ENCODE measurements at places on chromosomes 7 and 10.

DNA sequence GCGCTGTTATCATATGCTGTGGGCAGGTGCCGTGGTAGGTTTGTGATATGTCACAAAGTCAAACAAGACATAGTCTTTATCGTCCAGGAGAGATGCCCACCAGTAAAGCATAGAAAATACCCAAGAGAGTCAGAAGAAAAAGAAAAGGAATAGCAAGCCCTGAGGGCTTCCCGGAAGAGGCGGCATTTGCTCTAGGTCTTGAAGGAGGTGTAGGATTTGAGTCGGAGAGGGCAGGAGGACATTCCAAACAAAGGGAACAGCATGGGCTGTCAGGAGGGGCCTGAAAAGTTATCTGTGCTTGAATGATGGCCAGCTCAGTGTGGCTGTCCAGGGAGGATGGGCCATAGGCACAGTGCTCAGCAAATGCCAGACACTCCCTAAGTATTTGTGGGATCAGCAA lies 42.2 kb downstream of the COL13A1 start:
- DNase-seq: no peak

- no peak for DNase-seq
Measured at GRCh38 chr10:111989136-111989911, 194.2 kb downstream of the GPAM start.

DNA sequence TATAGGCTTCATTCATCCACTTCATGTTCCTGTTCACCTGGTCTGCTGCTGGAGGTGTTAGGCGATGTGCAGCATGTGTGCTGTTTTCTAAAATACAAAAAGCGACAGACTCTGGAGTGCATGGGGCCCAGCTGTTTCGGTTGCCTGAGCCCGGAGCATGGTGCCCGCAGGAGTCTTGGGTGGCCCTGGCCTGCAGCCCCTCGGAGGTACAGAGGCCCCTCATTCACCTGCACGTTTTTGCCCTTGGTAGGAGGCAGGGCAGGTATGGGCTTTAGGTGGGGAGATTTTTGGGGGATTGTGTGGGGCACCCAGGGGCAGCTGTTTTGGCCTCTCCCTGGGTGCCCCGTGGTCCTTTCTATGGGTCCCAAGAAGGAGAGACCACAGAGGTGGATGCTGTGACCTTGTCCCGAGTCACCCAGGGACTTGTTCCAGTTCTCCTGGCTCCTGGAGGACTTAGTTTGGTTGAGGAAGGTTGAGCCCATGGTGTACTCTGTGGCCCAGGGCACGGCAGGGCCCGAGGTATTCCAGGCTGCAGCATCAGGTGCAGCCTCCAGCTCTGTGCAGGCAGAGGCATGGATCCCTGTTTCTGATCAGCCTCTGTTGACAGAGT lies 130.7 kb downstream of the TRRAP start:
- DNase-seq: no peak

- DNase-seq: no peak
Measured at GRCh38 chr7:45976485-45976856, 55.4 kb upstream of the IGFBP3 start.

DNA sequence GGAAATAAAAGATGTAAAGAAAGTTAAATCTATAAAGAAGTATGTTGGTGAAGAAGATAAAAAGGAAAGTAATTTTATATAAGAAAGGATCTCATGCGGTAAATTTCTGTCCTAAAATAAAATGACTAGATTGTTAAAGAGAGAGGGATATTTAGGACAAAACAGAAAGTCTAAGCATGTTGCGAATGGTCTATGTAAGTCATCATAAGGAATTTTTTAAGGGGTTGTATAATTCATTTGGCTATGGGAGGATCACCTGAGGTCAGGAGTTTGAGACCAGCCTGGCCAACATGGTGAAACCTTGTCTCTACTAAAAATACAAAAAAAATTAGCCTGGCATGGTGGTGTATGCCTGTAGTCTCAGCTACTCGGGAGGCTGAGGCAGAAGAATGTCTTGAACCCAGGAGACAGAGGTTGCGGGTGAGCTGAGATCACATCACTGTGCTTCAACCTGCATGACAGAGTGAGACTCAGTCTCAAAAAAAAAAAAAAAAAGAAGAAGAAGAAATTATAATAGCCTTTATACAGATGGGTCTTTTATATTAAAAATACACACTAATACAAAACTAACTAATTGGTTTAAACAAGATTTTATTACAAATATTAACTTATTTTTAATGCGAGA lies 294.3 kb downstream of the MAGI2 start:
- no peak for DNase-seq

GRCh38 chr7:51344406-51345138 lies 28.0 kb upstream of the COBL start:
- peak; percentile 79 for DNase-seq

DNA sequence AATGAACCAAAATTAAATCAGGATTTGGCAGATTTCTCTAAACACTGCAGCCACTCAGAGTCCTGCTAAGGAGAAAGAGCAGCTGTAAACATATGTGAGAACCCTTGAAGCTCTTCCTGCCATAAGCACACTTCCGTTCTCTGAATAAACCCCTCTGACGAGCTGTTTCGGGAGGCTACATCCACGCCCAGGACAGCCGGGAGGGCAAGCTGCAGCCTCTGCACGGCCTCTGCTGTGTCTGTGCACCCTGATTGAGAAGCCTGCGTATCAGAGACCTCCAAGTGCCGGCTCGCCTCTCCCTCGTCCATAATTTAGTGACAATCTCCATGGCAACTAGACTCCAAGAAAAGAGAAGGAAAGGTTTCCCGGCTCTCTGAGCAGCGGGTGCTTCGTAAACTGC lies 114.4 kb downstream of the PTPRN2 start:
- no peak for DNase-seq

GRCh38 chr7:132436121-132436520 lies 140.1 kb downstream of the PLXNA4 start:
- DNase-seq: peak; percentile 19

GRCh38 chr10:71319042-71319799 lies at the start of gene SLC29A3:
TSS of gene SLC29A3 (plus strand) at chr10:71319259. CDS start at chr10:71319310, 51 bp downstream.
- DNase-seq: peak; percentile 67

DNA sequence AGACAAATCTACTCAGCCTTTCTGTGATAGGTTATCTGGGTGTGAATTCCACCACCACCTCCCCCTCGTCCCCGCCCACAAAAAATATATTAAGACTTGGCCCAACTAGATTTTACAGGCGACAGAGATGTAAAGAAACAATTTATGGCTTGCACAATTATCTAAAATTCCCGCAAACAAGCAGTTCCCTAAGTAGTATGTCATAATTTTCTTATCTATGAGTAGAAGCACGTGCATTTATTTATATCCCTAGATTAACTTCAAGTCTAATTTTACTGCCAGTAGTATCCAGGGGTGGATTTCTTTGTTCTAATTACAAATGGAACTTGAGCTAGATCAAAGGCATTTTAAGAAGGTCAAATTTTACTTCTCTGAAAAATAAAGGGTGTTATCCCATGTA lies 1.7 kb downstream of the TSPAN12 start:
- DNase-seq: no peak

GRCh38 chr10:5812283-5813090 lies 747 bp downstream of the GDI2 start:
- peak; percentile 29 for DNase-seq

- DNase-seq: no peak
Measured at GRCh38 chr7:116443101-116443523, 56.4 kb upstream of the CAV2 start.

DNA sequence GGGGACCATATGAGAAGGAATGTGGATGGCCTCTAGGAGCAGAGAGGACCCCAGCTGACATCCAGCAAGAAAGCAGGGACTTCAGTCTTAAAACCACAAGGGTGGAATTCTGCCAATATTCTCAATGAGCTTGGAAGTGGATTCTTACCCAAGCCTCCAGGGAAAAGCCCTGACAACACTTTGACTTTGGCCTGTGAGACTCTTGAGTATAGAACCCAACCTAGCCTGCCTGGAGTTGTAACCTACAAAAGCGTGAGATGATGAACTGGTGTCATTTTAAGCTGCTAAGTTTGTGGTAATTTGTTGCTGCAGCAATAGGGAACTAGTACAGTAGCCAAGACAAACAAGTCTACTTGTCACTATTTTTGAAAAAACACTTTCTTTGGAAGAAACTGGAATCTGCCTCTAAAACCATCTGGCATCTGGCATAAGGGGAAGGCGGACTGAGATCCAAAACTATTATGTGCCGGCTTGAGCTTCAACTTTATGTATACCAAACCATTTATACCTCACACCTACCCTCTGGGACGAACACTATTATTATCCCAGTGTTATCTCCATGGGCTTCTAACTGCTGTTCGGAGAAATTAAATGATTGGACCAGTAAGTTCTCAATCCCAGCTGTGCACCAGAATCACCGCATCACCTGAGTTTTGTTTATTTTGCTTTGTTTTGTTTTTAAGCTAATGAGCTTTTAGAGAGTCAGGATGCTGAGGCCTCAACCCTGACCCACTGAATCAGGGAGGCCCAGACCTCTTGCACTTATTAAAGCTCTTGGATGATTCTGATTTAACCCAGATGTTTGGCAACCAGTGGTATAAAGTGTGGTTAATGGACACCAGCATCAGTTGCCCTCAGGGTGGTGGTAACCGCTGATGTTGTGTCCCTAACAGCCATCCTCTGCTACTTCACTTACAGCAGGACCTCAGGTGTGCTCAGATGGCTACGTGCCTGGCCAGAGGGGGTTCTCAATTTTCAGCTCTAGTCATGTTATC lies 83.0 kb downstream of the C1GALT1 start:
- peak; percentile 28 for DNase-seq

GRCh38 chr10:128537834-128538330 lies 411.7 kb upstream of the MKI67 start:
- DNase-seq: no peak

DNA sequence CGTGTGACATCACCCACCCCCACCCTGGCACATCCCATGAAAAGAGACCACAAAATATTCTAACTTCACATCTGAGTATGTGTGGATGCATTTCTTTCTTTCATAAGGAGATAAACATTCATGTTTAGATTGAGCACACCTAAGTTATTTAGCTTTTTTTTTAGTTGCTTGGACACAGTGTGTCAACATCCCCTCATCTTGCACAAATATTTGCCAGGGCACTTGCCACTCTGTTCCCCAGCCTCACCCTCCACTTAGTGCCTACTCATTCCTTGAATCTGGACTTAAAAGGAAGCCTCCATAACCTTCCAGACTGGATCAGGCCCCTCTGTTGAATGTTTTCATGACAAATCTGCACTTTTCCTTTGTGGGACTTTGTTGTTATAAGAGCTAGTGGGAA lies 338.9 kb upstream of the IGFBP3 start:
- DNase-seq: no peak

DNA sequence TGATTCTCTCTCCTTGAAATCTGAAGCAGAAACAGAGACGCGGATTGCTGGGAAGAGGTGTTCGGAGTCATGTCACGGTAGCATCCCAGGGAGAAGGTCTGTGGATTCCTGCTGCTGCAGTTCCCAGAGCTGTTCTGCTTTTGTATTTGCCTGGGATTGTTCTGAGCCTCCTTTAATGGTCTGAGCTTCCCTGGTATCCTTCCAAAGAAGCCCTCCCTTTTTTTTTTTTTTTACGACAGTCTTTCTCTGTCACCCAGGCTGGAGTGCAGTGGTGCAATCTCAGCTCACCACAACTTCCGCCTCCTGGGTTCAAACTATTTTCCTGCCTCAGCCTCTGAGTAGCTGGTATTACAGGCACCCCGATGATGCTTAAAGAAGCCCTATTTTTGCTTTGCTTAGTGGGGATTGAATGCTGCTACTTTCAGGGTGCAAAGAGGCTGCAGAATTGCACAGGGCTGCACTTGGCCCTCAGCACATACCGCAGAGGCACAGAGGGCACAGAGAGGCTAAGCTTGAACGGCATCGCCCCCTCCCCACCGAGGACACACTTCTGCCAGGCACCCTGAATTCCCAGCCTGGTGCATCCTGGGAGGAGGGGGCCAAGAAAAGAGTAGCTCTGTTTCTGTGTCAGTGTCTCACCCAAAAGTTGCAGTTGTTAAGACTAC lies 208.6 kb upstream of the GALNT17 start:
- DNase-seq: no peak

DNA sequence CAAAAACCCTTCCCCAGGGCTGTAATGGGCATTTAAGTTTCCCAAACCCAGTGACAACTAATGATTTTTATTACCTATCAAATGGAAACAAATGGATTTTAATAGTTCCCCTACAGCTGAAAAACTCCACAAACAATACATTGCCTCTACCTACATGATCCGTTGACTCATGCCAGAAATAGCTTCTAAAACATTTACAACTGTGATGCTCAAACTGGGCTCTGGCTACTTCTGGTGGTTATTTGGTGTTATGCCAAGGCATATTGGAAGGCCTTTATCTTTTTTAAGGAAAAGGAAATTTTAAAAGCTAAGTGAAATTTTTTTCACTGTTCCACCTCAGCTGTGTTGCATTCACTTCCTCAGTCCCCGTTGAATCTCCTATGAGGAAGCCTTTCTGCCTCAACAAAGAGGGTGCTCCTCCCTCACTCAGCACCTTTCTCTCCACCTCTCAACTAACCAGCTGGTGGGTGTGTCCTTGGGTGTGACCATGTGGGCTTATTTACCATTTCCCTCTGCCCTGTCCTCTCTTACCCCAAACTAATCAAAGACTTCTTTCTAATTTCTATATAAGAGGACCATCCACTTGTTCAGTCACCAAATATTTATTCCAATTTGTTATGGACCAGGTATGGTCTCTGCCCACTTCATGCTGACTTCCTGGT lies 82.9 kb downstream of the PRTFDC1 start:
- DNase-seq: no peak

DNA sequence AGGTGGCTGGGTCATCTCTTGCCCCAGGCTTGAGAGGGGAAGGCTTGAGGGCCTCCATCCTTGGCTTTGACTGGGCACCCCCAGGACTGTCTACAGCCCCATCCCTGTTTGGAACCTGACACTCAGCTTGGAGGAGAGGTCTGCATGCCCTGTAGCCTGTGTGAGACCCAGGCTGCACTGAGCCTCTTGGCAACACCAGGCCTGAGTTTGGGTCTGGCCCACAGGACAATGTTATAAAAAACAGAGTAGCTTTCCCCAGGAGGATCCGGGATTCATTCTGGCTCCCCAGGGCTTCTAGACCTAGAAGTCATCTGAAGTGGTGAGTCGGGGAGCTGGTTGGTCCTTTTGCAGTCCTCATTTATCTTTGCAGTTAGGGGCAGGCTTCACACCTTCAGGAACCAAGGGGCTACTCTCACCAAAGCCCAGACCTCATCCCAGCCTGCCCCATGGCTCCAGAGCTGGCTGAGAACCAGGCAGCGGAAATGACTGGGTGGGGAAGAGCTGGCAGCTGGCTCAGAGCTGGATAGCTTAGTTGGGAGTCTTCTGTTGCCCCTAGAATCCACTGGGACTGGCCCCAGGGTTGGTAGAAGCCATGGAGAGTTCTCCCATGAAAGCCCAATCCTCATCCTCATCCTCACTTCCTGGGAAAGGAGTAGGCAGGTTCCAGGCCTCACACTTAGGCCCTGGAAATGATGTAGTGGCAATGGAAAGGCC lies 68.8 kb downstream of the ADCYAP1R1 start:
- no peak for DNase-seq

- DNase-seq: no peak
Measured at GRCh38 chr7:129146237-129146979, 1.9 kb downstream of the TSPAN33 start.

DNA sequence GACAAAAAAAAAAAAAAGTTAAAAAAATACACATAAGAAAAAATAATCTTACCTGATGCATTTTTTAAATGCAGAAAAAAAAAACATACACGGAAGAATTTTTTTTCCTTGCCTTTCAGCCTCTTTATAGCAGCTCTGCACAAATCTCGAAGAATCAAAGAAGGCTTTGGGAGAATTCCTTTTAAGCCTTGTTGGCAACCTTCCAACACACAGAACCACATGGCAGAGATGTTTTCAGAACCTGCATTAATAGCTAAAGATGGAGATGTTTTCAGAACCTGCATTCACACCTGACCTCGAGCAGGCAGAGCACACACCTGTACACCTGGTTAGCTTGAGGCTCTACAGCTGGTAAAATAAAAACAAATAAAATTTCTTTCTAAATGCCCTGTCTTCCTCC lies 65.6 kb downstream of the DOCK4 start:
- no peak for DNase-seq

All from NCI-H2171 (cell line).